ENCODE measurements at places on chromosomes 16 and 17.

GRCh38 chr17:27558341-27558740 is 72.6 kb upstream of the LGALS9 start:
- DNase-seq, result no peak

DNA sequence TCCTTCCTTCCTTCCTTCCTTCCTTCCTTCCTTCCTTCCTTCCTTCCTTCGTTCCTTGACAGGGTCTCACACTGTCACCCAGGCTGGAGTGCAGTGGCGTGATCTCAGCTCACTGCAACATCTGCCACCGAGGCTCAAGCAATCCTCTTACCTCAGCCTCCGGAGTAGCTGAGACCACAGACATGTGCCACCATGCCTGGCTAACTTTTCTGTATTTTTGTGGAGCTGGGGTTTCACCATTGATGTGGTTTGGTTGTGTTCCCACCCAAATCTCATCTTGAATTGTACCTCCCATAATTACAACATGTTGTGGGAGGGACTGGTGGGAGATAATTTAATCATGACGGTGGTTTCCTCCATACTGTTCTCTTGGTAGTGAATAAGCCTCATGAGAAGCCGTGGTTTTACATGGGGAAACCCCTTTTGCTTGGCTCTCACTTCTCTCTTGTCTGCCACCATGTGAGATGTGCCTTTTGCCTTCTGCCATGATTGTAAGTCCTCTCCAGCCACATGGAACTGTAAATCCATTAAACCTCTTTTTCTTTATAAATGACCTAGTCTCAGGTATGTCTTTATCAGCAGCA is 90.3 kb upstream of the MPHOSPH6 start:
- no peak for DNase-seq

DNA sequence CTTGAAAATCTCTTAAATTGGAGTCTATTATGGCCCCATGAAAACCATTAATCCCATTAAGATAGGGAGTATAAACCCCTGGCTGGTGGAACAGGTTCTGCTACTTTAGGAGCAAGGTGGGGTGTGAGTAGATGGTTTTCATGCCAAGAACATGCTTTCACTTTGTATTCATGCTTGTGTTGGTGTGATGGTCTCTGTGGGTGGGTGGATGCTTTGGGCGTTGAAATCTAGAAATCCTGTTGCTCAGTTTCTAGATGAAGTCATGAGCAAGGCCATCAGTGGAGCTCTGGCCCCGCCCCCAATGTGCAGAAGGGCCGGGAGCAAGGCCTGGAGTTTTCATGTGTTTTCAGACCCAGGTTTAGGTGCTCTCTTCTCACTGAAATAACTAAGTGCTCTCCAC is 20.1 kb downstream of the PLD6 start:
- DNase-seq, result no peak

DNA sequence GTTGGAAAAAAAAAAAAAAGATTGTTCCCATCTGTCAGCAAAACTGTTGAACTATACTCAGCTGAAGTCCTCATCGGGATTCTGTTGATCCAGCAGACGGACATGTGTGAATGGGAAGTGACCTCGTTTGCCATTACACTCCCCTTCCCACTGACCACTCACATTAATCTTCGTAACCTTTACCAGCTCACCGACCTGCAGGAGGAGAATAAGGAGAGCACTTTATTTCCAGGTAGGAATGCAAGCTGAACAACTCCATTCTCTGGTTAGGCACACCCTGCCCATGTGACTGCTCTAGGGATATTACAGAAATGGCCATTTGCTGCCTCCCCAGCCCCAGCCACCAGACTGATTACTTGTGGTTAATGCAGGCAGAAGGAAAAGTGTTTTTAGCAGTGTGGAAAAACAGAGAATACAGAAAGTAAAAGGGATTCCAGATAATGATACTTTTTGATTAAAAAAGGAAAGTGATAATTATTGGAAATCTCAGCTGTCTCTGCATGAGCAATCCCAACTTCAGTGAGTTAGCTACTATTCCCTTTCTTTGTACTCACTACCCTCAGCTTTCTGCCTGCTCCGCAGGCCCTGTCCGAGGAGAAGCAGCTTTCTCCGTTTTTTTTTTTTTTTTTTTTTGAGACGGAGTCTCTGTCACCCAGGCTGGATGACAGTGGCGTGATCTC is 23.6 kb upstream of the YWHAE start:
- no peak for DNase-seq

GRCh38 chr16:10849736-10850477 is 27.1 kb upstream of the CIITA start:
- DNase-seq, result no peak

- no peak for DNase-seq
Measured at GRCh38 chr17:77409282-77410161, 268.8 kb downstream of the SEC14L1 start.

DNA sequence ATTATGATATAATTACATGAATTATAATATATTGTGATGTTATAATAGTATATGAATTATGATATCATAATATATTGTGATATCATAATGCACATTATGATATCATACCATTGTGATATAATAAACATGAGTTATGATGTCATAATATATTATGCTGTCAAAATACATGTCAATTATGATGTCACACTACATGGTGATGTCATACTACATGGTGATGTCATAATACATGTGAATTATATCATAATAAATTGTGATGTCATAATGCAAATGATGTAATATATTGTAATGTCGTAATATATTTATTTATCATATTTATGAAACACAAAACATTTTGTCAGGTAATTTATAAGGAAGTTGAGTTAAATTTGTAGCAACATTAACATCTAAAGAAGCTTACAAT is 1950.1 kb downstream of the TP53TG3F start:
- no peak for DNase-seq

DNA sequence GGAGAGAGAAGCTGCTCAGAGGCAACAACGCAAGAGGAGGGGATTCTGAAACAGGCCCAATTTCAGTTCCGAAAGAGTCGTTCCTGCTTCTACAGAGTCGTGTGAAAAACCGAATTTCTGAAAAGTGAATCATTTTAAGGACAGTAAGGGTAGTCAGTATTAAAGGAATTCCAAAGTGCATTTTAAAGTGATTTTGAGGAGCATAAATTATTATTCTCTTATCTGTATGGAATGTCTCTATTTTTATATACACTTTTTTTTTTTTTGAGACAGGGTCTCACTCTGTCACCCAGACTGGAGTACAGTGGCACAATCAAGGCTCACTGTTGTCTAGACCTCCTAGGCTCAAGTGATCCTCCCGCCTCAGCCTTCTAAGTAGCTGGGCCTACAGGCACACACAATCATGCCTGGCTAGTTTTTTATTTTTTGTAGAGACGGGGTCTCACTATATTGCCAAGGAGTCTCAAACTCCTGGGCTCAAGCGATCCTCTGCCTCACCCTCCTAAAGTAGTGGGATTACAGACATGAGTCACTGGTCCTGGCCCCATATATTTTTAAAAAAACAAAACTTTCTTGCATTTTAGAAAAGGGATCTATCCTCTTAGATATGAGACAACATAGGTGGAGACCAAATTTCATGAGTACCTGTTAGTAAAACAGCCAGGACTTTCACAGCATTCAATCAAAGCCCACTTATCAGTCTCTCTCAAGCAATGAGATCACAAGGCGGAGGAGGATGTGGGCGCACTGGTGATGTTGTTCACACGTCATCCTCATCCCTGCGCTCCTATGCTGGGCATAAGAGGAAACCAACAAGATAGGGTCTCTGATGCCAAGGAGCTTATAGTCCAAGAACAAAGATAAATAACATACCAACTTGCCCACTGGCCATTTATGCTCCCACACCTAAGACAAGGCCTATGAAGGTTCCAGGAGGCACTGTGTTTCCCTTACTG is 53.2 kb downstream of the SMG6 start:
- DNase-seq, result no peak

DNA sequence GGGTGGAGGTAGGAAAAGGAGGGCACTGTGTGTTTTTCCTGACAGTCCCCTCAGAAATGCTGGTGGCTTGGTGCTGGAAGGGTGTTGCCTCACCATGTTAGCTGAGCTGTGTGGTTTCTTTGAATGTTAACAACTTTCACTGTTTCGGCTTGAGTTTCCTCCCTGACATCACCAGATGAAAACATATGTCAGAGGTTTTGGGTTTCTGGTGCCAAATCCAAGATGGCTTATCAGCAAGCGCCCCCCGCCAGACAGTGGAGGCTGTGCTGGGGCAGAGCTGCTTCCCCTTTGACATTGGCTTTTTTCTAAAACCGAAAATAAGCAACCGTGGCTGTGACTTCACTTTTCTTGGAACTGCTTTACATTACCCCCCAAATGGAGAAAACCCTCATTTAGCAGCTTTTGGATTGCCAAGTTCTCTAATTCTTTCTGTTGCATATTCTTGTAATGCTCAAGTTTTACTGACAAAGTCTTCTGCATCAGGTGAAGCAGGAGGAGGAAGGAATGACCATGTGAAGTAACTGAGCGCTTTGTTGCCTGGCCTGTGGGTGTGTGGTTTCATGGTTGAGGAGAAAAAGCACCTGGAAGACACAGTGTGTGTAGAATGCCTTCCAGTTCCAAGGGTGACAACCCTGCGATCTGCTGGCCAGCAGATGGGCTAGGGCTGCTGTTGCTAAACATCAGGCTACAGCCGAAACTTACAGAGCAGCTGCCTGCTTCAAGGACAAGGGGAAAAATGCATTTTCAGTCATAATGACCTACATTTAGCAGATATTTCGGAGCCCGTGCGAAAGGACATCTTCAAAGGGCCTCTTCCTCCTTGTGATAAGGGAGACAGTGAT is 9.7 kb downstream of the RMI2 start:
- DNase-seq, result peak; percentile 96

Measured in OCI-M1 (cell line).